Activated CD4-positive, alpha-beta memory T cell treated with anti-CD3 and anti-CD28 coated beads for 36 hours (primary cell): ENCODE measurements at places on chromosomes 6 and 20. TPM values are rescaled to one million over a fixed set of nuclear protein-coding genes. Genes with fewer than 3 reads are reported as not detected.

Gene TP53INP2
- 2.3 TPM for total RNA-seq

Gene WFDC2
- total RNA-seq: 0.92 TPM

Gene PTCRA
- not detected for total RNA-seq

Gene LRRN4
- not detected for total RNA-seq

Gene WASF1
- 1.9 TPM for total RNA-seq

Gene SEL1L2
- not detected for total RNA-seq

Gene SRSF12
- 0.10 TPM for total RNA-seq

Gene L3MBTL3
- total RNA-seq: 5.2 TPM

Gene DEFB121
- total RNA-seq: not detected

Gene SLC25A27
- 0.78 TPM for total RNA-seq

DNA sequence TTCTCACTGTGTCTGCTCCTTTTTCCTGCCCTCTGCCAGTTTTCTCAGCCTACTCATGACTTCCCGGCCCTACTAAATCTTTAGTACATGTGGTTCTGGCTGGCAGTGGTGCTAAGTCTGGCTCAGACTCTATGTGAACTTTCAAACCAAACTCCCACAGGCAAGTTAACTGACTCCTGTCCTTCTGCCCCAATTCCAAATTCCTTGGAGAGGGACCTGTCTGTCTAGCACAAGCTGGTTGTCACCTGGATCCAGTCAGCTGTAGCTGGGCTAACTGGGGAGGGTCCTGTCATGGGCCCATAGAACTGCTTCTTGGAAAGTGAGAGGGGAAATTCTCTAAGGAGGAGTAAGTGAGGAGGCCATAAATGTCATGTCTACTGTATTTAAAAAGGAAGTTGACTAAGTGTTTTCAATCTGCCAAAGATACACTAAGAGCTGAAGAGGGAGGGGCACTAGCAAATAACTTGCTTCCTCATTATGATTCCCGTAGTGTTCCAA, 240.1 kb downstream of the KCNQ5 start:
- DNase-seq: no peak

- no peak for DNase-seq
Measured at GRCh38 chr6:31293343-31293742, 21.5 kb upstream of the HLA-C start.

DNA sequence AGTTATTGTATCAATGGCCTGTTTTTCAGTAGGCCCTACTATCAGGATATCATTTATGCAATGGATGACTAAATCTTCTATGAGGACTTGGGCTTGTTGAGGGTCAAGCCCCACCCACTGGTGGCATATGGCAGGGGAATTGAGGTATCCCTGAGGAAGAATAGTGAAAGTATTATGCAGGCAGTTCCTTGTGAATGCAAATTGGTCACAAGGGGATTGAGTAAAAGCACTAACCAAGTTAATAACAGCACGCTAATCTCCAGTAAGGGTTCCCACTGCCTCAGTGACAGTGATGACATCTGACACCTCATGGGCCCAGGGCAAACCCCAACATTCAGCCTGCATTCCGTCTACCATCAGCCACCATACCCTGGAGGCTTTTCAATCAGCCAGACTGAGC, 14.9 kb downstream of the BPIFA1 start:
- DNase-seq: no peak

GRCh38 chr6:125314009-125314581, 12.3 kb upstream of the HDDC2 start:
- DNase-seq: peak; percentile 58

- no peak for DNase-seq
Measured at GRCh38 chr6:43921039-43921438, 151.0 kb downstream of the VEGFA start.

DNA sequence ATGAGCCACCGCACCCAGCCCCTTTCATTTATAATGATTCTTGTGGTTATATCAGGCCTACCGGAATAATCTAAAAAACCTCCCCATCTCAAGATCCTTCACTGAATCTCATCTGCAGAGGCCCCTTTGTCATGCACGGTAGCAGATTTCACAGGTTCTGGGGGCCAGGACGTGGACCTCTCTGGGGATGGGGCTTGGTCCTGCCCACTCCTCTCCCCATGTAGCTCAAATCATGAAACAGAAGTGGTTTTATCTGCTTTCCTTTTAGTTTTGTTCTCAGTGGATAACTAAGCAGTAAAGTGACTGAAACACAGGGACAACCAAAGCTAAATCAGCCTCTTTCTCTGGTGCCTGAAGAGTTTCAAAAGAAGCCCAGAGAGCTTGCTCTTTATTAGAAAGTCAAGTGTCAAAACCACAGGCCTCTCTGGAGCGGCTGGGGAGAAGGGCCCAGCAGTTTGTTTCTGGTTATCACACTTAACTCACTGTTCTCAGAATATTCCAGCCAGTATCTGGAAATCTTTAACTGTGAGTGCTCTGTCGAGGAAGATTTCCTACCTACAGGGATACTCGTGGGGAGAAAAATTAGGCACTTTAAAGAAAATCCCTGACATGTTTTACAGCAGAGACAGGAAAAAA, 60.6 kb upstream of the FAM184A start:
- no peak for DNase-seq

DNA sequence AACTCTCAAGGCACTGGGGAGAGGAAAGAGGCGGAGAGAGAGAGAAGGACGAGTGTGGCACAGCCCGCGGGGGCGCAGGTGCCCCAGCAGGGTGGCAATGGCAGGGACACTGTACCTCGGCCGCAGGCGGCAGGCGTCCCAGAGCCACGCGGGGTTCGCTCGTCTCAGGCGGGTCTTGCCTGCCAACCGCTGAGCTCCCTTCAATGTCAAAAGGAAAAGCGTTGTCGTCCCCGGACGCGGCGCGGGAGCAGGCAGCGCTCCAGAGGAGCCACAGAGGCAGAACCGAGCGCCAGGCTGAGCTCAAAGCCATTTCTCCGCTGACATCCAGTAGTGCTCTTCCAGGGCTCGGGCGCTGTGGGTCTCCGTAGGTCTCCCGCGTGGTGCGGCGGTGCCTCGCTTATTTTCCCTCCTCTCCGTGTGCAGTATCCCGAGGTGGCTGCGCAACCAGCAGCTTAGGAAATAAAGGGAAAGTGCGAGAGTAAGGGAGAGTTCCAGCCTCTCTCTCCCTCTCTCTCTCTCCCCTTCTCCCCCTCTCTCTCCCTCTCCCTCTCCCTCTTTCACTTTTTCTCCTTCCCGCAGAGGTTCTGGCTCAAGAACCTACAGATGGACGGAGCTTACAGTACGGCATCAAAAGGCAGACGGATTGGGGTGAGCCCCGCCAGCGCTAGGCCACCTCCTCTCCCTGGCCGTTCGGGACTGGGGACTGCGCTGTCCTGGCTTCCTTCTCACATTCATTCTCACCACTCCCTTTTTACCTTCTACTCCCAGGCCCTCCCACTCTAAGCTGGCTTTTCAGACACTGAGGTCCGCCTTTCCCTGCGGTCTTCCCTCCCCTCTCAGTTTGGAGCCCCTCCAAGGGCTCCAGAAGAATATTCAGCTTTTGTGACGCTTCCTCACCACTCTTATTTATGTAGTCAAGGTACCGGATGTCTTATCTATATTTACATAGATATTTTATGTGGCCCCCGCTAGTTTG, at the start of gene LAMA4:
TSS of gene LAMA4 (minus strand) at position 727 of the 976 bp plus-strand sequence. CDS start at position 310, 417 bp downstream.
- peak; percentile 24 for DNase-seq

DNA sequence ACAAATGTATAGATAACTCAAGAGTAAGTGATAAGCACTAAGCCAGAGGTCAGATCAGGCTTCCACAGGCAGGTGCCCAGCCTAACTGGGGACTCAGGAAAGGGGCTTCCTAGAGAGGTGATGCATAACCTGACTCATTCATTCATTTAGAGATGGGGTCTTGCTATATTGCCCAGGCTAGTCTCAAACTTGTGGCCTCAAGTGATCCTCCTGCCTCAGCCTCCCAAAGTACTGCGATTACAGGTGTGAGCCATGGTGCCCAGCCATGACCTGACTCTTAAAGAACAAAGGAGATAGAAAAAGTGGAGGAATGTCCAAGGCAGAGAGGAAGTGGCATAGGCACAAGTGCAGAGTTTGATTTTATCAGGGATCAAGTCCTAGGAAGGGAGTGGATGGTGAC, 41.9 kb downstream of the GJA10 start:
- DNase-seq: no peak

- no peak for DNase-seq
Measured at GRCh38 chr6:34412016-34412415, 13.9 kb downstream of the RPS10 start.

DNA sequence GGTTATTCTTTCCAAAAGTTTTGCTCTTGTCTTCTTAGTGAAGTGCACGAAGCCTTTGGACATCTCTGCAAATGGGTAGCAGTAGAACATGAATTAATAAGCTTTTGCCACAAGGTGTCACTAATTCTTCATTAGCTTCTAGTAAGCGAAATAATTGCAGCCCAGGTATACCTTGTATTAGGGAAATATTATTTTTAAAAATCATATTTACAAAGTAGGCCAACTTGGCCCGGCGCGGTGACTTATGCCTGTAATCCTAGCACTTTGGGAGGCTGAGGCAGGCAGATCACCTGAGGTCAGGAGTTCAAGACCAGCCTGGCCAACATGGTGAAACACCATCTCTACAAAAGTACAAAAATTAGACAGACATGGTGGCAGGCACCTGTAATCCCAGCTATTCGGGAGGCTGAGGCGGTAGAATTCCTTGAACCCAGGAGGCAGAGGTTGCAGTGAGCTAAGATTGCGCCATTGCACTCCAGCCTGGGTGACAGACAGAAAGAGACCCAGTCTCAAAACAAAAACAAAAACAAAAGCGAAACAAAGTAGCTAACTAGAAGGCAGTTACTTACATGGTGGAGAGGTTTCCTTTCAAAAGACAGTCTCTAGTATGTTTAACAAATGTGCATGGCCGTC, 8.8 kb upstream of the RSPH3 start:
- DNase-seq: peak; percentile 23

DNA sequence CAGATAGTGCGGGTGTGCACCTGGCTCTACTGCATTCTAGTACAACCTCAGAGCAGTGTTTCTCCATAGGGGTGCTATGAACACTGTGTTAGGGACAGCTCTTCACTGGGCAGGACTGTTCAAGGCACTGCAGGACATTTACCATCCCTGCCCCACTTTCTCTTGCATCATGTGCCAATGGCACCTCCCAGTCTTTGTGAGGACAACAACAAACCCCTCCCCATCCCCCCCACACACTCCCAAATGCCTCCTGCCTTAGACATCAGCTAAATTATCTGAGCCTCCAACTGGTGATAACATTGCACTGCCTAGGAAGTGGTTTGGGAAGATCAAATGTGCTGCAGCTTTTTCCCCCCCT, 98.9 kb downstream of the FYN start:
- DNase-seq: no peak

DNA sequence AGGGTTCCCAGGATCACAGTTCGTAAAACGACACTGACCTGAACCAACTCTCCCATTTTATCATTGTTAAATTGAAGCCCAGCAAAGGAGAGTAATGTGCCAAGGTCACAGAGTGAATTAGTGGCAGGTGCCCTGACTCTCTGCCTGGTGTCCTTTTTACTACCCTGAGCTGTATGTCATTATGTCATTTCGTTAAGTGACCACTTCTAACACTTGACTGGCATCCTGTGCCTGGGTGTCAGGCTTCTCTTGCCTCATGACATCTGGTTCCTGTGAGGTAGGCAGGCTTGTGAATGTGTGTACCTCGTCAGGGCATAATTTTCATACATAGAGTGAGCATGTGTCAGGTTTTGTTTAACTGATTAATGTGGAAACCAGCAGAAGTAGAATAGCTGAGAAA, 48.6 kb downstream of the RALY start:
- DNase-seq: no peak

DNA sequence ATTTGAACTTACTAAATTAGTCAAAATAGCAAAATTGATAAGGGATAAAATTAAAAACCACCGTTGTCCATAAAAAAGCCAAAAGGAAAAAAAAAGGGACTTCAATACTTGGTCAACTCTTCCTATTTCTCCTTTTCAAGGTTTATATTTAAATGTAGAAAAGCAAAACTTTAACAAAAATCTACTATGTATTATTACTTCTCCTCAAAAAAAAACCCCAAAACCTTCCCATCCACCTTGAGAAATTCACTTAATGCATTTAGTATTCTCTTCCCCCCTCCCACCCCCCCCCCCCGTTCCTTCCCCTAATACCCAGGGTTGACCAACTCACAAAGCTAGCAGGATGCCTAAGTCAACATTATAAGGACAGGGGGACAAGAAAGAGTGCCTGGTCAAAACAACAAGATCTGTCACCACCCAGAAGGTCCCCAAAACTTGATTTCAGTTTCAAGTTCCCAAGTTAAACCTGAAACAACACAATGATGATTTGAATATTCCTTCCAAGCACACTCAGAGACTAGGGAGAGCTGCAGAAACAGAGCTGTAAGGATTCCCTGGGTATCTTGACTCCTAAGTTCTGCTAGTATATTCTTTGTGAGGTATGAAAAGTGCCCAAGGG, 14.6 kb downstream of the GMDS start:
- no peak for DNase-seq

- DNase-seq: no peak
Measured at GRCh38 chr6:15458021-15458459, 204.8 kb downstream of the DTNBP1 start.

DNA sequence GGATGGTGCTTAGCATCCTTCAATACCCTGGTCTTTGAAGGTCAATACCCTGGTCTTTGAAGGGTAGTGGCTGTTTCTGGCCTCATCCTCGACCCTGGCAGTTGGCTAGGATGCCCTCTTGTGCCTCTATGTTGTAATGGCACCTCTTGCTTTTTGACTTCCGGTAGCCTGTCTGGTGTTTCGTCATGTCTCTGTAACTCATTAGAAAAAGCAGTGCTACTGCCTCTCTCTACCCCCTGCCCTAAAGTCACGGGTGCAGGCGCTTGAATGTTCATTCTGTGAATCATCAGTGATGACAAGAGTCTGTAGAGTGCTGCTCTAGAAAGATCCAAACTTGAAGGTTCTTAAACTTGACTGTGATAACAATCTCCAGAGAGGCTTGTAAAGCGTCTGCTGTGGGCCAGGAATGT, 28.3 kb downstream of the RSPO4 start:
- DNase-seq: peak; percentile 54

GRCh38 chr6:170283212-170284081, 7.4 kb downstream of the DLL1 start:
- no peak for DNase-seq

GRCh38 chr20:18635380-18635779, 47.5 kb downstream of the DTD1 start:
- DNase-seq: no peak

DNA sequence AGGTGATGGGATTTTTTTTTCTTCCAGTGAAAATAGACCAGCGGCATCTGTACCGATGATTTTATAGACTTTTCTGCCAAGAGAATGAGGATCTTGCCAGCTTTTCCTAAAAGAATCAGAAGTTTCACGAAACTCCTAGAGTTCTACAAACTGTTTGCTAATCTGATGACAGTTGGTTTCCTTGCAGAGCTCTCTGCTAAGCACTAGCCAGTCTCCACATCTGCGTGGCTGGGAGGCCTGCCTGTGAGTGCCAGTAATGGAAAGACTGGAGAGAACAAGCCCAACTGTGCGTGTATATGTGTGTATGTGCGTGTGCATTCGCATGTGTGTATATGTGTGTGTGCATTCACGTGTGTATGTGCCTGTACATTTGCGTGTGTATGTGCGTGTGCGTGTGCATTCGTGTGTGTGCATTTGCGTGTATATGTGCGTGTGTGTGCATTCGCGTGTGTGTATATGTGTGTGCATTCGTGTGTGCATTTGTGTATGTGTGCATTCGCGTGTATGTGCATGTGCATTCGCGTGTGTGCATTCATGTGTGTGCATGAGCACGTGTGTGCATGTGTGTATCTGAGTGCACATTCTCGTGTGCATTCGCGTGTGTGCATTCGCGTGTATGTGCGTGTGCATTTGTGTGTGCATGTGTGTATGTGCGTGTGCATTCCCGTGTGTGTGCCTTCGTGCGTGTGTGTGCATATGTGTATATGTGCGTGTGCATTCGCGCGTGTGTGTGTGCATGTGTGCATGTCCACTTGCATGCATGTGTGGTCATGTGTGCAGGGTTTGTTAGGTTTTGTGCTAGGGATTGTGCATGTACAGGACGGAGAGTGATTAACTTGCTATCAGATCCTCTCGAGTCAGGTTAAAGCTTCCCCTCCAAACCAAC, 379.4 kb downstream of the TAF4 start:
- no peak for DNase-seq
